ENCODE measurements at places on chromosomes 3 and 15. TPM values are rescaled to one million over a fixed set of nuclear protein-coding genes. Genes with fewer than 3 reads are reported as not detected.

Gene WDR76
- total RNA-seq: 6.0 TPM

DNA sequence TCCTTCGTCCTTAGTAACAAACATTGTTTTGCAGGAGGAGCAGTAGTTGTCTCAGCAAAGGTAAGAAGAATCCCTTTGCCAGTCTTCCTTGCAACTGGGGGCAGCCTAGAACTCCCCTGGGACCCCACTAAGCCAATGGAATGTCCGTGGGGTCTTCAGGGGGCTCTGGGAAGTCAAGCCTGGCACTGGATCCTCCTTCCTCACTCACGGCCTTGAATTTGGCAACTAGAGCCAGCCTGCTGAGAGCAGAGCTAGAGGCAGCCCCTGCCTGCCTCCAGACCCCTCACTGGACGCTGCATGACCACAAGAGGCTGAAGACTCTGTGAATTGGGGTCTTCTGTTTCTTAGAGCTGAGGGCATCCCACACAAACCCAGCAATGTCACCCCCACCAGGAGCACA, 18.6 kb upstream of the PRR23E start:
- DNase-seq: peak; percentile 44
- H3K27me3 ChIP-seq: peaks cover 13% of the 10 kb centered on the region
- no peak overlapping the region for H3K4me3 ChIP-seq
- H3K4me1 ChIP-seq: peaks cover 4% of the 10 kb centered on the region

DNA sequence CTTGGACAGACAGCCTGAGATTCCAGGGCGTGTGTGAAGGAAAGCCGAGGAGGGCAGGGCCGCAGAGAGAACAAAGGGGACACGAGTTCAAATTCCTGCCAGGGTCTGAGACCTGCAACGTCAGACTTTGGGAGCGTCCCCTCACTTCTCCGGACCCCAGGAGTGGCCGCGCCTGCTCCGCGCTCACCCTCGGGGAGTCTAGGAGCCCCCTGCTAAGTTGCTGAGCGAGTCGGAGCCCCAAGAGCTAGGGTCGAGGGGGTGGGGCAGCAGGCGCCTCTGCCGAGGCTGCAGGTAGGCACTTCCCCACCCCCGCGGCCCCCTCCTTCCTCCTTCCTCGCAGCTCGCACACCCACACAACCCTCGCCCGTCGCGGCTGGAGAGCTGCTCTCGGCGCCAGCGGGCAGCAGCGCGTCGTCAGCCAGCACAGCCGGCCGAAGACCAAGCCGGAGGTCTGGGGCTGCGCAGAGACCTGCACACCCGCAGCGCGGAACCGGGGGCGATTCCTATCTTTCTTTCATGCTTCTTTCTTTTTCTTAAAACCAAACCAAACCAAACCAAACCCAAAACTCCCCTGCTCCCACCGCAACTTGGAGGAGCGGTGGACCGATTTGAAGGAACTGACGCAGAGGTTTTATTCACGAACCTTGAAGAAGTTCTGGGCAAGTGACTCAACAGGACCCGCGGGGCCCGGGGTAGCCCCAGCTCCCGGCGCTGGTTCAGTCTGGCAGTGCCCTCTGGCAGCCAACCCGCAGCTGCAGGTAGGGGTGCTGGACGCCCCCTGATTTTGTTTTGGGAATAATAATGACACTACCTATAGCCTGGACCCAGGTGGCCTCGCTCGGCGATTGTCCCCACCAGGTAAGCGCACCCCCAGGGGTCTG, at the start of gene ANKRD34C:
Gene ANKRD34C (plus strand): TSS at position 352 of the 881 bp plus-strand sequence. CDS start 10,563 bp downstream, outside the sequence.
- no peak for DNase-seq
- peaks cover 60% of the 10 kb centered on the region for H3K27me3 ChIP-seq
- peaks cover 2% of the 10 kb centered on the region for H3K36me3 ChIP-seq
- no peak within 1 kb of the TSS for H3K4me3 ChIP-seq
- peaks cover 1% of the 10 kb centered on the region for H3K4me1 ChIP-seq
- no peak within 1 kb of the TSS for H3K27ac ChIP-seq

- no peak overlapping the region for H3K27ac ChIP-seq
- no peaks in the 10 kb centered on the region for H3K36me3 ChIP-seq
- H3K4me1 ChIP-seq: peaks cover 19% of the 10 kb centered on the region
- no peak overlapping the region for H3K4me3 ChIP-seq
Observed at GRCh38 chr3:70933105-70933810, 620.8 kb upstream of the MDFIC2 start.

DNA sequence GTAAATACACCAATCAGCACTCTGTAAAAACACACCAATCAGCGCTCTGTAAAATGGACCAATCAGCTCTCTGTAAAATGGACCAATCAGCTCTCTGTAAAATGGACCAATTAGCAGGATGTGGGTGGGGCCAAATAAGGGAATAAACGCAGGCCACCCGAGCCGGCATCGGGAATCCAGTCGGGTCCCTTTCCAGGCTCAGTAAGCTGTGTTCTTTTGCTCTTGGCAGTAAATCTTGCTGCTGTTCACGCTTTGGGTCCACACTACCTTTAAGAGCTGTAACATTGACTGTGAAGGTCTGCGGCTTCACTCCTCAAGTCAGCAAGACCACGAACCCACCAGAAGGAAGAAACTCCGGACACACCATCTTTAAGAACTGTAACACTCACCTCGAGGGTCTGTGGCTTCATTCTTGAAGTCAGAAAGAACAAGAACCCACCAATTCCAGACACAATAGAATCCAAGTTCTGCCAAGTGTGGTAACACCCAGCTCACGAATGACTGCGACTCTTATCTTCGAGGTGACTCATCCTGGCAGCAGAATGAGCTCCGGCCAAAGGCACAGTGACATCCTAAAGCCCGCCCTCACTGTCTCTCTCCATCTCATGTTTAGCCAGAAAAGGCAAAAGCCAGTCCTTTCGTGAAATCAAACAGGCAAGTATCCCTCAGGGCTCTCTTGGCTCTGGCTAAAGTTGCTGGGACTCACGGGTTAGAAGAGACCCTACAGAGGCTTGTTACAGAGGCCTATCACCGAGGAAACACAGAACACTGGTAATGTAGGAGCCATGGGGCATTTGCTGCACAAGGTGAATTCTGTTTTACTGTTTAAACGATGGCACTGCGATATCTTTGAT, 155.2 kb downstream of the FAM43A start:
- H3K4me1 ChIP-seq: peaks cover 4% of the 10 kb centered on the region
- peaks cover 3% of the 10 kb centered on the region for H3K27me3 ChIP-seq
- no peak overlapping the region for H3K4me3 ChIP-seq
- H3K27ac ChIP-seq: no peak overlapping the region

Data from osteocyte (in vitro differentiated cells).